Dorsolateral prefrontal cortex (tissue), 122 donors: ENCODE measurements at places on chromosomes 1 and 21. TPM values are rescaled to one million over a fixed set of nuclear protein-coding genes. Genes with fewer than 3 reads are reported as not detected.

- DNase-seq = peak; percentile 28
Measured at GRCh38 chr21:42155045-42155855, 63.7 kb upstream of the ABCG1 start.

GRCh38 chr1:246513041-246513440 lies 6.0 kb upstream of the SMYD3 start:
- no peak for DNase-seq

DNA sequence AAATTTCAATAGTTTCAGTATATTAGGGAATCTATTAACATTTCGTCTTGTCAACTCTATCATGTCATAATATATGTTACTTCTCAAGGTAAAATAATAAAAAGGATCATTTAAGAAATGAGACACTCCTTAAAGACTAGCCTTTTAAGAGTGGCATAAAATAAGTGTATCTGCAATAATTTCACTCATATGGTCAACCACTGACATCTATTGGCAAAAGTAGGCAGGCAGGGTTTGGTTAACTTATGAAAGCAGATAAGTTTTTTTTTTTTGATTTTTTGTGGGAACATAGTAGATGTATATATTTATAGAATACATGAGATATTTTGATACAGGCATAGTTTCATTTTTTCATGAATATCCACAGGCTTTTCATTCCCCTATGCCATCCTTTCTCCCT lies 5.5 kb upstream of the RGS21 start:
- DNase-seq = no peak

DNA sequence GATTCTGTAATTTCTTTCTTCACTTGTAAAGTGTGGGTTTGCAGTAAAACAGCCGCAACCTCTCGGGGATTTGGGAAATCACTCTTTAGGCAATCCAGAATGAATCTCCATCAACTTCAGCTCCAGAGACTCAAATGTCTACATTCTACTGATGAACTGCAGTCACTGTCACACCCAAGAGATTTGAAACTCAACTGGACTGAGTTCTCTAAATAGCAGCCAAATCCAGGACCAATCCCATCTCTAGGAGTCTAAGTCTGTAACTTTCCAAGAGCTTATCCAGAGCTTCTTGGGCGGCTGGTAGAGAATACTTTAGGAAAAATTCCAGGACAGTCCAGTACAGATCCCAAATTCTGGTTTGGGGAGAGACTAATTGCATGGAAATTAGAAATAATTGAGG lies 62.9 kb downstream of the ADAMTS1 start:
- no peak for DNase-seq

The PPFIA4 gene
- total RNA-seq = 133 TPM

- DNase-seq = no peak
Measured at GRCh38 chr1:230717251-230717650, 3.3 kb upstream of the AGT start.

DNA sequence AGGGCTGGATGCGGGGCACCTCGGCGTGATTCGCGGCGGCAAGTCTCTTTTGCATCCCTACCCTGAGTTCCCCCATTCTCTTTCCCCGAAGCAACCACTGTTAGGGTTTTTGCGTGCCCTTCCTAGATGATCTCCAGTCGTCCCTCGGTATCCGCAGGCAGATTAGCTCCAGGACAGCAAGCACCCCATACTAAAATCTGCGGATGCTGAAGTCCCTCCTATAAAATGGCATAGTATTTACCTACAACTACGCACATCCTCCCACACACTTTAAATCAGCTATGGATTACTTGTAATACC lies 22.8 kb upstream of the CFAP126 start:
- DNase-seq = no peak

DNA sequence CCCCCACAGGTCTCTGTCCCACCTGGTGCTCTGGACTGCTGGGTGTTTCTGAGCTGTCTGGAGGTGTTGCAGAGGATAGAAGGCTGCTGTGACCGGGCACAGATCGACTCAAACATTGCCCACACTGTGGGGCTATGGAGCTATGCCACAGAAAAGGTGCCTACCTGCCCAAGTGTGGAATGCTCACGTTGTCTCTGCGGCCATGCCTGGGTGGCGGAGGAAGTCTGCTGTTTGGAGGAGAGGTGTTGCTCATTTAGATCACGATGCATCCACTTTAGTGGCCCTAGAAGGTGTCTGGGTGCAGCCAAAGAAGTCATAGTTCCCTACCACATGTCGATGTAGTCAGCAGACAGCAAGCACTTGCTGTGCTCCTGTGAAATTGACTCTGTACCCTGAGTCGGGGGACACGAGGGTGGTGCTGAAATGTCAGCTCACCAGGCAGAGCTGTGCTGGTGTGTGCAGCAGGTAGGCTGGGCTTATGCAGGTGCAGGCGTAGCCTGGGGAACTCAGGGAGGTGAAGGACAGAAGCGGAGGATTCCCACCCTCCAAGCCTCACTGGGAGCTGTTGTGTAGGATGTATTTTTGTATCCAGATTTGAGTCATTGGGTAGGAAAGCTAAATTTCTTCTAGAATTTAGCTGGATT lies 32.8 kb upstream of the PWP2 start:
- no peak for DNase-seq

The C1orf226 gene
- 6.4 TPM for total RNA-seq
